Spleen (tissue), 13 donors: ENCODE measurements at places on chromosomes 16 and 17. TPM values are rescaled to one million over a fixed set of nuclear protein-coding genes. Genes with fewer than 3 reads are reported as not detected.

DNA sequence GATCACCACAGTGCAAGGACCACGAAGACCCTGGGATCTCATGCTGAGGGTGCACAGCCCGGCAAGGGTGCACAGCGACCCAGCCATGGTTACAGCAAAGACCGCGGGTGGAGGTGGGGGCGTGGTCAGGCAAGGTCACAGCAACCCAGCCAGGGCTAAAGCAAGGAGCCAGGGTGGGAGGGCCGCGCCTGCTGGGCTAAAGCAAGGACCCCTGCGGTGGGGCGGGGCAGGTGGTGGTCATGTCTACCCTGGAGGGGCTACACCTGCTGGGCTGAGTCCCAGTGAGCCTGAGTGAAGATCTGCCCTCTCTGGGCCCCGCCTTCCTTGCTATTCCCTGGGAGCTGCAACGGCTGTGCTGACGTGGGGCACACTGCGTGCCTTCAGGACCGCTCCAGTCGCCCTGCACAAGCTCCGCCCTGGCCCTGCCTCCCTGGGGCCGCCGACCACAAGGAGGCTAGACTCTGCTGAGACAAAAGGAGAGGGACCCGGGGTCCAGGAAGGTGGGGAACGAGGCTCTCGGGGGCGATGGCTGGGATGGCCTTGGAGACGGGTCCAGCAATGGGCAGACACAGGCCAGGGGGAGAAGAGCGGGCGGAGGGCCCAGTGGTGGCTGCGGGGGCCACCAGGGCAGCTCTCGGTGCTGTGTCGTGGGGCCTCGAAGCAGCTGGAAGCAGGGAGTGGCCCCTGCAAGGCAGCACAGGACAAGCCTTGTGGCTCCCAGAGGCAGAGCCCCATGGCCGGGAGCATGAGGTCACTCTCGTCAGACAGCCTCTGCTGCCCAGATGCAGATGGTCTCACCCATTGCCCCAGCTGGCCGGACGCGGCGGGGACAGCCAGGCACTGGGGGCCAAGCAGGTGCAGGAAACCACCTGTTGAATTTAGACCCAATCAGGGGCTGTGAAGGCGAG, 52.8 kb downstream of the CBFA2T3 start:
- H3K27ac ChIP-seq: no peak overlapping the region
- H3K4me3 ChIP-seq: no peak overlapping the region
- peaks cover 4% of the 10 kb centered on the region for H3K27me3 ChIP-seq
- H3K36me3 ChIP-seq: no peaks in the 10 kb centered on the region
- no peak for DNase-seq

- H3K27ac ChIP-seq: no peak overlapping the region
- H3K4me1 ChIP-seq: peaks cover under 1% of the 10 kb centered on the region
- no peak for DNase-seq
Observed at GRCh38 chr16:23079675-23080301, 69.5 kb downstream of the USP31 start.

- H3K27me3 ChIP-seq: no peaks in the 10 kb centered on the region
- H3K27ac ChIP-seq: no peak overlapping the region
- no peak for DNase-seq
- H3K4me3 ChIP-seq: no peak overlapping the region
- peaks cover 66% of the 10 kb centered on the region for H3K4me1 ChIP-seq
- no peaks in the 10 kb centered on the region for H3K36me3 ChIP-seq
Observed at GRCh38 chr17:1110541-1110861, 69.3 kb downstream of the ABR start.

DNA sequence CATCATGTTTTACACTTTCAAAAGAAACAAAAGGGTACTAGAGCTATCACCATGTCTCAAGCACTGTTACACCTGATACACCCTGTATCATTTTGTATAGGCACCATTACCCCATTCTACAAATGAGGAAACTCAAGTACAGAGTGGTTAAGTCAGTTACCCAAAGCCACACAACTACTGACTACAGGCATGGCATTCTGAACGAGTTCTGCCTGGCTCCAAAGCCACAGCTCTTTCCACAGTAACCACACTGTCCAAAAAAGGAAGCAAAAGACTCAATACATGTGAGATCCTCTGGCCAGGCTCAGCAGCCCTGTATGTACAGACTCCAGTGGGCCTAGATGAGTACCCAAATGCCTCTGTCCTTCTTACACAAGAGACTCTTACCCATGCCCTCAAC, 4.7 kb downstream of the DYNC1LI2 start:
- DNase-seq: no peak
- no peak overlapping the region for H3K4me3 ChIP-seq
- H3K36me3 ChIP-seq: peaks cover 79% of the 10 kb centered on the region
- peaks cover 36% of the 10 kb centered on the region for H3K4me1 ChIP-seq

- H3K27ac ChIP-seq: peak overlapping the region; percentile 95
- H3K36me3 ChIP-seq: peaks cover 64% of the 10 kb centered on the region
- H3K4me3 ChIP-seq: peak overlapping the region; percentile 99
Observed at GRCh38 chr17:81858967-81859905, 1.1 kb downstream of the P4HB start.

GRCh38 chr16:2988590-2989099, 8.4 kb upstream of the PKMYT1 start:
- H3K27ac ChIP-seq: no peak overlapping the region
- DNase-seq: no peak
- H3K36me3 ChIP-seq: no peaks in the 10 kb centered on the region

GRCh38 chr17:54117452-54117851, 294.7 kb downstream of the KIF2B start:
- no peak for DNase-seq
- H3K27ac ChIP-seq: no peak overlapping the region
- no peaks in the 10 kb centered on the region for H3K4me1 ChIP-seq
- H3K4me3 ChIP-seq: no peak overlapping the region
- no peaks in the 10 kb centered on the region for H3K27me3 ChIP-seq
- H3K36me3 ChIP-seq: no peaks in the 10 kb centered on the region

DNA sequence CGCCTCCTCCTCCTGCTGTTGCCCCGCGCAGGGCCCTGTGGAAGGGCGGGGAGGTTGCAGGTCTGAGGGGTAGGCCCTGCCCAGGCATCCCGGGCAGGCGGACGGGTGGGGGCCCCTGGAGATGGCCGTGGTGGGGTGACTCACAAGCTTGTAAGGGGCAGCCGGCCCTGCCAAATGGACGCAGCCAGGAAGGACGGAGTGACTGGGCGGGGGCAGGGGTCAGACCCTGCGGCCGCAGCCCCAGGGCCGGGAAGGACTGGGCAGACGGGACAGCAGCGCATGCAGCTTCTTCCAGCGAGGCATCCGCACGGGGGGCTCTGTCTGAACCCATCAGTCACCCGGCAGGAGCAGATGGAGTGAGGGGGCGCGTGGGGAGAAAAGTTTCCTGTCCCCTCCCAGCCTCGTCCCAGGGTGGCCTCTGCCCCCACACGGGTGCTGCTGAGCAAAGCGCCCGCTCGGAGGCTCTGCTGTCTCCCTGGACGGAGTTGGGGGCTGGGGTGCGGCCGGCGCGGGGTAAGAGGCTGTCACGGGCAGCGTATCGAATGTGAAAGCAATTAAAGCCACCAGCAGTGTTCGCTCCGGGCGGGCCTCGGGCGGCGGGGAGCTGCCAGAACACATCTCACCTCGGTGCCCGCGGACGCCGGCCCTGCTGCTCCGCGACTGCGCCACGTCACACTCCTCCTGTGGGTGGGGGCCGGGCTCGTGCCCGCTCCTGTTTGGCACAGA, 5.4 kb upstream of the PRR35 start:
- peaks cover 17% of the 10 kb centered on the region for H3K4me1 ChIP-seq
- no peak for DNase-seq
- H3K36me3 ChIP-seq: peaks cover 43% of the 10 kb centered on the region
- peak overlapping the region; percentile 18 for H3K27ac ChIP-seq

DNA sequence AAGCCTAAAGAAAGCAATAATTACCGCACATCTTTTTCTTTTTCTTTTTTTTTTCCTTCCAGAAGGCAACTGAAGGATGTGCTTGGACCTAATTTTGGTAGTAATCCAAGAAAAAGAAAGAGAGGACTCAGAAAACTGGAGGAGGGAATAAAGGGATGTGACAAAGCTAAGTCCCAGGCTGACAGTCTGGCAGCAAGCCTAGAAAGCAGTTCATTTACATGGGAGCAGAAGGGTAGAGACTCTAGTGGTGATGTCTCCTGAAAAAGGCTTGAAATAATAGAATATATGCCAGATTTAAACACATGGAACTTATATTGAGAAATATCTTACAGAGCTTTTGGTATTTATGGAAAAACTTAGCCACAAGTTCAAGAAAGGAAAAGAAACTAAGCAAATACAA, 101.0 kb upstream of the SHISA6 start:
- no peaks in the 10 kb centered on the region for H3K36me3 ChIP-seq
- no peaks in the 10 kb centered on the region for H3K27me3 ChIP-seq
- no peak for DNase-seq
- no peak overlapping the region for H3K4me3 ChIP-seq
- peaks cover 8% of the 10 kb centered on the region for H3K4me1 ChIP-seq
- no peak overlapping the region for H3K27ac ChIP-seq

GRCh38 chr16:47096297-47096696, 47.4 kb downstream of the NETO2 start:
- no peak overlapping the region for H3K4me3 ChIP-seq
- no peak overlapping the region for H3K27ac ChIP-seq
- peaks cover 4% of the 10 kb centered on the region for H3K36me3 ChIP-seq
- no peaks in the 10 kb centered on the region for H3K27me3 ChIP-seq
- DNase-seq: no peak

DNA sequence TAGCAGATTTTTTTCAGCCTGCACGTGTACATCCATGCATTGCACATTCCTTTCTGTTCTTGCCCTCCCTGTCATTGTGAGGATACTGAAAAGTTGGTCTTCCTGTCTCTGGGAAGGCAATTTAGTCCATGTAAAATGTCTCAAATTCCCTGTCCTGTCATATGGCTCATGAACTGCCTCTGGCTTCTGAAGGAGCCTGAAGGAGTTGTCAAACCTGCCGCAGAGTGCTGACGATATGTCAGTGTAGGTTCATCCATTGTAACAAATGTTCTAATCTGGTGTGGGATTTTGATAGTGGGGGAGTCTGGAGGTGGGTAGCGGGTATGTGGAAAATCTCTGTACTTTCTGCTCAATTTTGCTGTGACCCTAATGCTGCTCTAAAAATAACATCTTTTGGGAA, 59.6 kb downstream of the YPEL2 start:
- H3K27me3 ChIP-seq: no peaks in the 10 kb centered on the region
- H3K4me3 ChIP-seq: no peak overlapping the region
- no peak overlapping the region for H3K27ac ChIP-seq
- no peaks in the 10 kb centered on the region for H3K4me1 ChIP-seq
- peaks cover 32% of the 10 kb centered on the region for H3K36me3 ChIP-seq

- H3K36me3 ChIP-seq: no peaks in the 10 kb centered on the region
- no peak overlapping the region for H3K27ac ChIP-seq
- H3K4me3 ChIP-seq: no peak overlapping the region
- no peaks in the 10 kb centered on the region for H3K4me1 ChIP-seq
- H3K27me3 ChIP-seq: no peaks in the 10 kb centered on the region
- no peak for DNase-seq
Observed at GRCh38 chr16:65500007-65500406, 378.1 kb upstream of the CDH11 start.

DNA sequence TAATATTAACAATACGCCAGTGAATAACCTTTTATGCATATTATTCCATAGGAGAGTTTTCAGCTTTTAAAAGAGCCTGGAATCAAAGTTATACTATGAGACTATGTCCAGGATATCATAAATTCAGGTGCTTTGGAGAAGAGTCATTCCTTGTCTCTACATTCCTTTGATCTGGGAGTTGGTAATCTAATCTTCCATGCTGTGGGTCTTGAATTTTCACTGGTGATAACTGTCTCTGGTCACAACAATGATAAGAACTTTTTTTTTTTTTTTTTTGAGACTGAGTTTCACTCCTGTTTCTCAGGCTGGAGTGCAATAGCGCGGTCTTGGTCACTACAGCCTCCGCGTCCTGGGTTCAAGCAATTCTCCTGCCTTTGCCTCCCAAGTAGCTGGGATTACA, 50.8 kb downstream of the CHD9 start:
- H3K4me3 ChIP-seq: no peak overlapping the region
- H3K27ac ChIP-seq: no peak overlapping the region
- no peaks in the 10 kb centered on the region for H3K36me3 ChIP-seq
- DNase-seq: no peak
- H3K27me3 ChIP-seq: no peaks in the 10 kb centered on the region
- H3K4me1 ChIP-seq: peaks cover 14% of the 10 kb centered on the region

DNA sequence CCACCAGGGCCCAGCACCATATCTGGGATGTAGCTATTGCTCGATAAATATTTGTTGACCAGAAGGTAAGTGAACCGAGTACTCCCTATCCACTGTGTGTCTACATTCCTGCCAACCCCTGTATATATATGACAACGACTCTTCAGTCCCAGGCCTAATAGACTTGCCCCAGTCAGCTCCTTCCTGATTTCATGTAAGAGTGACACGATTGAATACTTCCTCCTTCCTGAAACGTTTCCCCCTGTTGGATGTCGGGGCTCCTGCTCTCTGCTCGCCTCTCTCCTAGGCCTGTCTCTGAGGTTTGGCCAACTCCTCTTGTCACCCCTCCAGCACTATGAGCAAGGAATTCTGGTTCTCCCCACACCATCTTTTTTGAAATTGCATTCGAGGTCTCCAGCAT, 178.9 kb downstream of the PRKCA start:
- H3K36me3 ChIP-seq: no peaks in the 10 kb centered on the region
- no peak for DNase-seq
- H3K4me3 ChIP-seq: no peak overlapping the region
- H3K27ac ChIP-seq: no peak overlapping the region

DNA sequence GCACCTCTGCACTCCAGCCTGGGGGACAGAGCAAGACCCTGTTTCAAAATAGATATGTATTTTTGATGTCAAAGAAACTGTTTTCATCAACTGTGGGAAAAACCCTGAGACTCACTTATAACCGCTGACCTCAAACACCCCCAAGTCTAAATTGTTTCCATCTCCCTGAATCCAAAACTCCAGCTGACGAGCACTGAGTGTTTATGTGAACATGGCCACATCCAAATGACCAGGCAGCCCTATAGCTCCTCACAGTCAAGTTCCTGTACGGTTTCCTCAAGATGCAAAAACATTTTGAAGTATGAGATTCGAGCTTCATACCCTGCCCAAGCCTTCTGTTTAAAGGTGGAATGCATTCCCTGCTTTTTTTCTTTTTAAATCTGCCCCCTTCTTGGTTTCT, 45.3 kb upstream of the ZCCHC14 start:
- H3K36me3 ChIP-seq: no peaks in the 10 kb centered on the region
- no peak overlapping the region for H3K27ac ChIP-seq
- peaks cover 38% of the 10 kb centered on the region for H3K27me3 ChIP-seq

GRCh38 chr17:80955671-80956280, 35.9 kb upstream of the CHMP6 start:
- H3K27me3 ChIP-seq: no peaks in the 10 kb centered on the region
- peaks cover 37% of the 10 kb centered on the region for H3K4me1 ChIP-seq
- H3K4me3 ChIP-seq: no peak overlapping the region
- peak; percentile 74 for DNase-seq
- H3K36me3 ChIP-seq: no peaks in the 10 kb centered on the region
- peak overlapping the region; percentile 39 for H3K27ac ChIP-seq

GRCh38 chr17:39281806-39282205, 56.1 kb upstream of the STAC2 start:
- no peaks in the 10 kb centered on the region for H3K27me3 ChIP-seq
- DNase-seq: no peak
- peaks cover 91% of the 10 kb centered on the region for H3K36me3 ChIP-seq
- no peak overlapping the region for H3K4me3 ChIP-seq
- H3K4me1 ChIP-seq: no peaks in the 10 kb centered on the region

GRCh38 chr17:47694581-47695428, 844 bp downstream of the TBKBP1 start:
- H3K36me3 ChIP-seq: peaks cover 5% of the 10 kb centered on the region
- peaks cover 78% of the 10 kb centered on the region for H3K4me1 ChIP-seq
- peak overlapping the region; percentile 92 for H3K27ac ChIP-seq

- peak; percentile 27 for DNase-seq
- H3K4me1 ChIP-seq: no peaks in the 10 kb centered on the region
- peak overlapping the region; percentile 80 for H3K27ac ChIP-seq
- no peaks in the 10 kb centered on the region for H3K36me3 ChIP-seq
- H3K4me3 ChIP-seq: no peak overlapping the region
Observed at GRCh38 chr17:19397556-19398041, 10.6 kb upstream of the MFAP4 start.

The PRCD gene
- total RNA-seq: 4.0 TPM

The CCL16 gene
- total RNA-seq: 1.6 TPM

The ZFHX3 gene
- total RNA-seq: 15.3 TPM

The CD79B gene
- 190 TPM for total RNA-seq
